ENCODE measurements at places on chromosomes 1 and 21.

GRCh38 chr1:183812686-183813569 is 8.0 kb downstream of the RGL1 start:
- no peak for DNase-seq

- DNase-seq = no peak
These were observed 16.2 kb downstream of the SYF2 start for GRCh38 chr1:25216123-25216522.

DNA sequence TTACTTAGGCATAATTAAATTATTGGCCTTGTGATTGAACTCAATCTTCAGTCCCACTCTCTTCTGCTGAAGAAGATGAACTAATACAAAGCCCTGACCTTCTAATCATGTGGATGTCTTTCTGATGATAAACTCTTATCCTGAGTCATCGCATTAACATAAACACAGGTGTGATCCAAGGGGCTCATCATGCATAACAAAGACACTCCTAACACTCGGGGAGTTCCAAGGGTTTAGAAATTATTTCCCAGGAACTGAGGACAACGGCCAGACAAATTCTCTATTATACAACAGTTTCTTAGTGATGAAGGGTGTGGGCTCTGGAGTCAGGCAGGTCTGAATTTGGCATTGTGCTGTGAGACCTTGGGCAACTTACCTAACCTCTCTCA is 18.0 kb downstream of the DUSP10 start:
- no peak for DNase-seq

DNA sequence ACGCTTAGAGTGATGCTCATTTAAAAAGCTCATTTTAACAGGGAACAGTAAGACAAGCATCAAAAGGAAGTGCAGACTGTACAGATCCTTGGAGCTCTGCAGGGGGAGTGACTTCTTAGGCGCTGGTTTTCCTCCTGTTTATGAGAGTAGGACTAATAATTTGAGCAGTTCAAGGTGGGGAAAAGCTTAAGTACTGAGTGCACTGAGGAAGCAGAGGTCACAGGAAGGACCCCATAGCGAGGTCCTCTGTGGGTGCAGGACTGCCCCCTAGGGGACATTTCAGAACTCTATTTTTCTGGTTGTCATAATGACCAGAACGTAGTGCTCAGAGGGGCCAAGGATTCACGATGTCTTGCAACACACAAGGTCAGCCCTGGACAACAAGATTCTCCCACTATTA is 112.1 kb downstream of the HLCS start:
- no peak for DNase-seq

DNA sequence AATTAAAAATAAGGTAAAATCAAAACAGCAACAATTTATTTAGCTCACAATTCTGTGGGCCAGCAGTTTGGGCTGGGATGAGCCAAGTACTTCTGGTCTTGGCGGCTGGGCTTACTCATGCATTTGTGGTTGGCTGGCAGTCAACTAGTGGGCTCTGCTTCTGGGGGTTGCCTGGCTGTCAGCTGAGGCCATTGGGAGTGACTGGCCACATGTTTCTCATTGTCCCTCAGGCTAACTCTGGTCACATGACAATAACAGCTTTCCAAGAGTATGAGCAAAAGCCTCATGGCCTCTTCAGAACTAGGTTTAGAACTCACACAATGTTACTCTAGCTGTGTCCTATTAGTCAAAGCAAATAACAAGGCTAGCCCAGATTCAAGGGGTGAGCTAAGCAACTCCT is 15.6 kb upstream of the CHIA start:
- no peak for DNase-seq

GRCh38 chr1:7334475-7335035 is 436.5 kb upstream of the VAMP3 start:
- no peak for DNase-seq

GRCh38 chr1:213340593-213340992 is 289.6 kb downstream of the RPS6KC1 start:
- DNase-seq = no peak

GRCh38 chr1:54736685-54737084 is 21.0 kb downstream of the TTC4 start:
- DNase-seq = no peak

DNA sequence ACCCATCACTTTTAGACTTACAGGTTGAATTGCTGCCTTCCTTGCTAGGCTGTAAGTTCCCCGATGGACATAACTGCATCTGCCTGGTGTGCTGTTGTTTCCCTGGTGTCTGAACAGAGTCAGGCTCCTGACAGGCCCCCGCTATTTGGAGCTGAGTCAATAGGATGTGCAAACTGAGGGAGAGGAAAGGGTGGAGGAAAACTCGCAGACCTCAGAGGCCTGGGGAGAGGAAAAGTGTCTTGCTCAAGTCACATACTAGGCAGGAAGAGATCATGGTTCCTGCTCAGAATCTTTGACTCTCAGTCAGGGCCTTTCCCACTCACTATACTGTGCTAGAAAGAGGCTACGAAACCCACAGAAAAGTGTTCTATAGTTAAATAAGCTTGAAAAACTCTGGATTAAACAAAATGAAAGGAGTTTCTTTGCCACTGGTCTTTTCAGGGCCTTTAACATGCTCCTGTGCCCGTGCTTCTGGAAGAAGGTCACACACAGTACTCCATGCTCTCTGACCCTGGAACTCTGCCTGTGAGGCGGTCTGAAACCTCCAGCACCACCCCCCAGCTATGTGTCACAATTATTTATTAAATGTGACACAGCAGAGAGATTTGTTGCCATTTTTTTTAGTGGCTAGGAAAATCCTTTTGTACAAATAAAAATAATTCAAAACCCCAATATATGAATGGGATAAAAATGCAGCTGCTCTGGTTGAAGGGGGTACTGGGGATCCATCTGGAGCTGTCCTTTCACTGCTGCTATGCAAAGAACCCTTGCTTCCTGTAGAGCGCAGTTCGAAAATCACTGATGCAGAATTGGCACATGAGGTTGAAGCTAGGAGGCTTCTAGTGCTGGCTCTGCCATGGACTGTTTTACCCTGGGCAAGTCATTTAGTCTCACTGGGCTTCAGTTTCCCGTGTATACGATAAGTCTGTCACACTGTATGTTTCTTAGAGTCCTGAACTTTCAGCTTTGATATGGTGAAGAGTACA is 20.1 kb upstream of the CDCP2 start:
- no peak for DNase-seq

GRCh38 chr1:18047122-18047521 is 60.5 kb upstream of the IGSF21 start:
- DNase-seq = no peak

GRCh38 chr1:192159014-192159413 is 752 bp downstream of the RGS18 start:
- DNase-seq = no peak

DNA sequence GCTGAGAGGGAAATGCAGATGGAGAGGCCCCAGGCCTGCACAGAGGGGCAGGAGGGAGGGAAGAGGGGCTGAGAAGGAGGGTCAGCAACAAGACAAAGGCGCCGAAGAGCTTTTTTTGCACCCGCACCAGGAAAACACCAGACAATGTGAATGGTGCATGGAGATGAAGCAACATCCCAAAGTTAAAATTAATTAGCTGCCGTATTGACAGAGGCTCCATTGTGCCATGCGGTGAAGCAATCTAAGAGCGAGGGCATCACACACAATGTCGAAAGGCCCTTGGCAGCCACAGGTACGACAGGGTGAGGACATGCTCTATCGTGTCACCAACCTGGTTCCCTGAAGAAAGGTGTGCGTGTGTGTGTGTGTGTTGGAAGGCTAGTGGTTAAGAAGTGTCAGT is 41.2 kb downstream of the SSBP3 start:
- DNase-seq = no peak

DNA sequence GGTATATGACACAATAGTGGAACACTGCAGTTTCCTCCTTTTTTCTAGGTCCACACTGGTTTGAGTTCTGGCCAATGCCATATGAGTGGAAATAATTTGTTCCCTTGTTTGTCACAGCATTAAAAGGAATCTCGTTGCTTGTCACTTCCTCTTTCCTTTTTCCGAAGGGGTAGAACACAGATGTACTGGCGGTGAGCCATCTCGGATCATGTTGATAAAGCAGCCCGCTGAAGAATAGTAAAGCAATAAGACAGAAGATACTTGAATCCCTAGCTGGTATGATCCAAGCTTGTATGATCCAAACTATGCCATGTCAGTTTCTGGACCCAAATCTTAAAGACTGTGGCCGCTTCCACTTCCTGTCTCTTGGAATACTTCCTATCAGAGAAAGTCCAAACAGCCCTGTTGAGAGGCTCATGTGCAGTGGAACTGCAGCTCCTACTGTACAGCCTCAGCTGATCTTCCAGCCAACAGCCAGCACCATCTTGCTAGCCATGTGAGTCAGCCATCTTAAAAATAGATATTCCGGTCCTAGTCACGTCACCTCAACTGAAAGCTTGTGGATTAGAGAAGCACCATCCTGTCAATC is 40.3 kb downstream of the CFHR5 start:
- no peak for DNase-seq

DNA sequence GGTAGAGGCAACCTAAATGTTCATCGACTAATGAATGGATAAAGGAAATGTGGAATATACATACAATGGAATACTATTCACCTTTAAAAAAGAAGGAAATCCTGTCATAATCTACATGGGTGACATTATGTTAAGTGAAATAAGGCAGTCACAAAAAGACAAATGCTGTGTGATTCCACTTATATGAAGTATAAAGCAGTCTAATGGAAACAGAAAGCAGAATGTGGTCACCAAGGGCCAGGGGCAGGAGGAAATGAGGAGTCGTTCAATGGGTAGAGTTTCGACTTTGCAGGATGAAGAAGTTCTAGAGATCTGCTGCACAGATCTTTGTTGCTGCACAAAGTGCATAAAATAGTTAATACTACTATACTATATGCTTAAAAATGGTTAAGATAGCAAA is 7.8 kb downstream of the DIPK1A start:
- DNase-seq = no peak

DNA sequence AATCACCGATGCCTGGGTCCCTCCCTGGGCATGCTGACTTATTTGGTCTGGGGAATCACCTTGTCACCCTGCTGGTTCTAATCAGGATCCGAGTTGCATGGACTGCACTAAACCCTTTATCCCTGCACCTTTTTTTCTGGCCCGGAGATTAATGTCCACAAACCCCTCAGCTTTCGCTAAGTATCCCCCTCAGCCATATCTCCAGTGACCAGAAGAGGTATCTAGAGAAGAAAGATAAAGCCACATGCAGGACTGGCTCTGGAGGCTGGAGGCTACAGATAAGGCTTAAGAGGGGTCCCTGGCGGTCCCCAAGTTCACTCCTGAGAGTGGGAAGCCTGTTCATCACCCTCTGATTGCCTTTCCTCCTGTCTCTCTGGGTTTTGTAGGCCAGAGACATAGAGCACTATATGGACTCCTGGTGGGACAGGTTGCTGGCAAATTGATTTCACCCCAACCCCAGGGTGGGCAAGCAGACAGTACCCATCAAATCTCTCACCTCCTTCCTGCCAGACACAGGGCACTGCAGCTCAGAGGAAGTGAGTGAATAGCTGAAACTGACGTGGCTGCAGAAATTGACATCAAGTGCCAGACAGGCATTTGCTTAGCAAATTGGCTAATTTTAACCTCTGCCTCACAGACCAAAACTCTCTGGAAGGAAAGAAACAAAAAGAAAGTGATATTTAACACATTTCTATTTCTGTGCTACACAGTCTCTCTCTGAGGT is 38.8 kb downstream of the HMGB4 start:
- DNase-seq = no peak

Data from SW 1271 (cell line).